ENCODE measurements at places on chromosomes 1 and 21.

DNA sequence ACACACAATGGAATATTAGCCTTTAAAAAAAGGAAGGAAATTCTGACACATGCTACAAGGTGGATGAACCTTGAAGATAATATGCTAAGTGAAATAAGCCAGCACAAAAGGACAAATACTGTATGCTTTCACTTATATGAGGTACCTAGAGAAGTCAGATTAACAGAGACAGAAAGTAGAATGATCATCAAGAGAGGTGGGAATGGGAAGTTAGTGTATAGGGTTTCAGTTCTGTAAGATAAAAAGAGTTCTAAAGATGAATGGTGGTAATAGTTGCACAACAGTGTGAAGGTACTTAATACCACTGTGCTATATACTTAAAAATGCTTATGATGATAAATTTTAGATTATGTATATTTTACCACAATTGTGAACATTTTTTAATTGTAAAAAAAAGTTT lies 7.2 kb downstream of the RPAP2 start:
- DNase-seq, result no peak

GRCh38 chr1:230222678-230223077 lies 155.6 kb downstream of the GALNT2 start:
- no peak for DNase-seq

GRCh38 chr1:212396638-212397037 lies 18.0 kb downstream of the PACC1 start:
- no peak for DNase-seq

GRCh38 chr1:4174291-4175200 lies 274.5 kb upstream of the C1orf174 start:
- no peak for DNase-seq

DNA sequence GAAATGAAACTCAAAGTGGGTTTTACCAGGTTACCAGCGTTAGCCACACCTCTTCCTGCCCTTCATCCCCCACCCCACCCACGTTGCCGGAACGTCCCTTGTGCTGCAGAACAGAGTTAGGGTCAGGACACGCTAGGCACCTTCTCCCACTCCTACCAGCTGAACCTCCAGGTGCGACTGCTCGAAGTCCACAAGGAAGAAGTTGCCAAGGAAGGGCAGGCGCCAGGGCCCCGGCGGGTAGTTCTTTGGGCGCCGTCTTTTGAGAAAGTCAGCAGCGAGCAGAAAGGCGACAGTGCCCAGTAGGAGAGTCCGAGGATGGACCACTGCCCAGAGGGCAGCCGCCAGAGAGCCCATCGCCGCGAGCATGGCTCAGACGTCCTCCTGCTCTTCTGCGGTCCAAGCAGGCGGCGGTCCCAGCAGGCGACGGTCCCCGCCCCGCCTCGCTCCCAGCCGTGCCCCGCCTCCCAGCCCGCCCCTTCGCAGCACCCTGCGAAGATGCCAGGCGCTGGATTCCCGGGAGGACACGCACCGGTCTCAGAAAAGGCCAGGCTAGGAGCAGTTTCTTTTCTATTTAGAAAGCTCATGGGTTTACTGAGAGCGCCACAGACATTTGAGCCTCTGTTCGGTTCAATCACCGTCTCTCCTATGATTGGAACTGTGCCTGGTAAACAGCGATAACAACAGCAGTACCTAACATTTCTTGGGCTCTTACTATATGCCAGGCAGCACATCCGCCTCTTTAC lies at the start of gene CYP2J2:
TSS of gene CYP2J2 (minus strand) at position 393 of the 743 bp plus-strand sequence. CDS start at position 366, 27 bp downstream.
- peak; percentile 78 for DNase-seq

DNA sequence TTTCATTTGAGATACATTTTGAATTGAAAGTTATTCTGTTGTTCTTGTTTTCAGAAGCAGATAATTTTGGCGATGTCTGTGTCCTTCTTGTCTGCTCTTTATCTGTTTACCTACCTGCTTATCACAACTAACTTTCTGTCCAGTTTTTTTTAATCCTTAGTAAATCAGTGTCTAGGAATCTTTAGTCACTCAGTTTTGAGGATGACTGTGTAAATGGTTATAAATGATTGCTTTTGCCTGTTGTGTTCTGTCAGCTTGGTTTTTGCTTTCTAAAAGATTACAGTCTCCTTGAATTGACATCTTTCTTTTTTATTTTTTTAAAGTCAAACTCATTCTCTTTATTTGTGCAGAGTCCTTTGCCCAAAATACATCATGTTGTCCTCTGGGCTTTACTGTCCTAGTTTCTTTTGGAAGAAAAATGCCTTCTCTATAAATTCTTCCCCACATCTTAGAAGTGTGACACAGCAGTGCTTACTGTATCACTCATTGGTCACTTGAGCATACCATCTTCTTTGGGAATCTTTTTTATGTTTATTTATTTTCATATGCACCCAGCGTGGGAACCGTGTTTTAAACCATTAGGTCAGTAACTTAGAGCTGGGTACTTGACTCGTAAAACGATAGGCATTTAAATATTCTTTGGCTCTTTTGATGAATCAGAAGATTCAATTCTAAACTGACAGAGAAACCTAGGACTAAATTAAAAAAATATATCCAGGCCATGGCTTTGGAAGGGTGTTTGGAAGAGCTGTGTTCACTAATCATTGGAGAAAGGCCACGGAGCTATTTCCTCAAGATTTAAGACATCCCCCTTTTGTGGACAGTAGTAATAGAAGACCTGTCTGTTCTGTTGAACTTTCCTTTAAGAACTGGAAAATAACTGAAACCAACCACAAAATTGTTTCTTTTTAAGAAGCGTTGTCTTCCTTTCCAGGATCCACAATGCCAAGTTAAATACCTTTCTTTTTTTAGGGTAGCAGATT lies 20.9 kb downstream of the LAMC1 start:
- no peak for DNase-seq

DNA sequence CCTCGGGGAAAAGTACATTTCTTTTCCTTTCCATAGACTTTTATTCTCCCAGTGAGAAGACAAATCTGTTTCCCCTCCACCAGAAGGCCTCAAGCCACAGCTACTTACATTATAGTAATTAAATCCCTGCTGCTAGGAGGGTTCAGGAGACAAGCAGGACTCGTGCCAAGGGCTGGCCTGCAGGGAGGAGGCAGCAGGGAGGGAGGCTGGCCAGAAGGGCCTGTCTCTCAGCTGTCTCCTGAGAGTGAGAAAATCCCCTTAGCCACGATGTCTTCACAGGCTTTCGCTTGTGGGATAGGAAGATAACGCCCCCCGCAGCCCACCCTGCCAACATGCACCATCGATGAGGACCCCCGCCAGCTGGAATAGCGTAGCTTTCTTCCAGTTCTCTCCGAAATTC lies 14.0 kb downstream of the KCNN3 start:
- no peak for DNase-seq

- DNase-seq, result no peak
These were observed 432.2 kb downstream of the PTPRC start for GRCh38 chr1:199071080-199071479.

GRCh38 chr1:175863299-175864050 lies 120.1 kb upstream of the TNR start:
- DNase-seq, result no peak

DNA sequence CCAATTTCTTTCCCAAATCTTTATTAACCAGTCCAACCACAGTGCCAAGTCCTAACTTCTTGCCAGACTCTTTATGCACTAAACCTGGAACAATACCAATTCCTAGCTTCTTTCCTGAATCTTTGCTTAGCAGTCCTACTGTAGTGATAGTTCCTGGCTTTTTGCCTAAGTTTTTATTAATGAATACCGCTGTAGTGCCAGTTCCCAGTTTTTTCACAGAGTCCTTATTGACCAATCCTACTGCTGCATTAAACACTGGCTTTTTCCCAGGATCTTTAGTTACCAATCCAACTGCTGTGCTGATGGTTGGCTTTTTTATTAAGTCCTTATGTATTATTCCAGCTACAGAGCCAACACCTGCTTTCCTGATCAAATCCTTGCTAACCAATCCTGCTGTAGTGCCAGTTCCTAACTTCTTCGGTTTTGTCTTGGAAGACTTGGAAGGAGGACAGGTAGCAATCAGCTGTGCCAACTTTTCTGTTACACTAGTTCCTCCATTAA lies 80.8 kb downstream of the ASH1L start:
- DNase-seq, result no peak

GRCh38 chr1:15923241-15923640 lies 52.7 kb downstream of the ZBTB17 start:
- DNase-seq, result no peak

DNA sequence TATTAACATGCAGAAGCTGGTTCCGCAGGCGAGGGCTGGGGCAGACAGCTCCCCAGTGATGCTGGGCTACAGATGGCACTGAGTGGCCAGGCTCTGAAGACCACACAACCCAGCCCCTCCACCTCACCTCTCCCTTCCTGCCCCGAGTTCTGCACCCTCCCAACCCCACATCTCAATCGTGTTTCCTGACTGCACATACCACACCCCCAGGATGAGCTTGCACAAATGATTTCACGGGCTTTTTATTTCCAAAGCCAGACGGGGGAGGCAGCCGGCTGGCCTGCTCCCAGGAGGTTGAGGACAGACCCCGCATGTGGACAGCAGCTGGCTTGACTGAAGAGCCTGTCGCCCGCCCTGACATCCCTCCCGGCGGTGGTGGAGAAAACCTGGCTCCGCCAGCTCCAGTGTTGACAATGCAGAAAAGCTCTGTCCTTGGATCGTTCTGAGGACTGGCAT lies 21.4 kb upstream of the ALDH4A1 start:
- DNase-seq, result no peak

GRCh38 chr1:97806326-97806725 lies 114.5 kb downstream of the DPYD start:
- no peak for DNase-seq

GRCh38 chr21:38323721-38324531 lies 67.1 kb downstream of the KCNJ15 start:
- no peak for DNase-seq

DNA sequence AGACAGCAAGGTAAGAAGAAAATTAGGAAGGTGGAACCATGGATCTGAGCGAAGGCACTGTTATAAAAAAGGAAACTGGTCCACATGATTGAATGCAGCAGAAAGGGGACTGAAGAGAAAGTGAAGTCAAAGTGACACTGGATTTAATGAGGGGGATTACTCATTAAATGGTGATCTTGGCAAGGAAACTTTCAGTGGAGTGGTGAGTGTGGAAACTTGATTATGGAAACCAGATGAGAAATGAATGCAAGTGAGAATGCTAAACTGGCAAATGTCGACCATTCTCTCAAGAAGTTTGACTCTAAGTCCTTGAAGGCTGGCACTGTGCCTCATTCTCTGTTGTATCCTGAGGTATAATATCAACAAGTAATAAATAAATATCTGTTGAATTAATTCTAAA lies 23.3 kb downstream of the COLGALT2 start:
- no peak for DNase-seq

DNA sequence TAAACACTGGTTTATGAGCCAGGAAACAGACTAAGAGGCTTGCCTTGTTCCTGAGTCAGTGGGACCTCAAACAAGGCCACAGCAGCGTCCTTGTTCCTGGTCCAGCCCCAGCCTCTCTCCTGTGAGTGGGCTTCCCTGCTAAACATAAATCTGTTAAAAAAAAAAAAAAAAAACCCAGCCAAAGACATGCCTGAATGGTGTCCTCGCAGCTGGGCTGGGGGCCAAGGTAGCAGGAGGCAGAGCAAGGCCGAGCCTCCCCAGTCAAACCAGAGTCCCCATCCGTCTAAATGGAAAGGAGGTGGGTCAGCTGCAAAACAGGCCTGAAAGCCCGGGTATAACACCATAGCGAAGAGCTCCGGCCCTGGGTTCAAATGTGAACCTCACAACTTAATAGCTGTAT lies 18.1 kb upstream of the IFFO2 start:
- DNase-seq, result no peak

DNA sequence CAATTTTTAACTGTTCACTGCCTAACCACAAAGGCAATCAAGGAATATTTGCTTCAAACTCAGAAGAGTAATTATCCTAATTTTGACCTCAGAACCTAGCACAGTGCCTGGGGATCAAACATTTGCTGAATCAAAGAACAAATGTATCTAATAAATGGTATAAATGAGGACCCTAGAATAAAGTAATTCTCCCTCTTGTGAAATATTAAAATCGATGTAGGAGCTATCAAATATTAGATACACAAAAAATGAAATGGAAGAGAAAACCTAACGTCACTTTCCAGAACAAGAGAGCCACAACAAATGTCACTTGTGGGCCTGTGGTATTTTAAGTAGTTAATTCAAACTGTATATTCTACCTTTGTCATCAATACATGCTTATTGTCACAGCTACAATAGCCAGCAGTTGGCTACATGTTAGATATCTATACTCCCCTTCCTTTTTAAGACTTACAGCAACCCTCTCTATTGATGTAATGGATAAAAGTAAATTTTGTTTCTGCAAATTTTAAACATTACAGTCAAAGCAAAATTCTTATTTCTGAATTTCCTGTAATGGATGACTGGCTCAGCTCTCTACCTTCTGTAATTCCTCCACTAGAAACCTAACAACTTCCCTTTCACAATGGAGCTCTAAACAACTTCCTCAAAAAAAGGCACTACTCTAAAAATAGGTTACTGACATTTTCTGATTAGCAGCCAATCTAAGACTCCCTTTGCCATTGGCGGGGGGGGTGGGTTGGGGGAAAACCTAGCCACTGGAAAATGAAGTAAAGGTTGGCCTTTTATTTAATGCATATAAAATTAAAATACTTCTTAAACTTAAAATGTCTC lies 37.6 kb downstream of the PUM1 start:
- no peak for DNase-seq

- peak; percentile 5 for DNase-seq
These were observed 116.8 kb downstream of the CASZ1 start for GRCh38 chr1:10679496-10680220.

- DNase-seq, result no peak
These were observed 4.7 kb downstream of the MYSM1 start for GRCh38 chr1:58695206-58695605.

DNA sequence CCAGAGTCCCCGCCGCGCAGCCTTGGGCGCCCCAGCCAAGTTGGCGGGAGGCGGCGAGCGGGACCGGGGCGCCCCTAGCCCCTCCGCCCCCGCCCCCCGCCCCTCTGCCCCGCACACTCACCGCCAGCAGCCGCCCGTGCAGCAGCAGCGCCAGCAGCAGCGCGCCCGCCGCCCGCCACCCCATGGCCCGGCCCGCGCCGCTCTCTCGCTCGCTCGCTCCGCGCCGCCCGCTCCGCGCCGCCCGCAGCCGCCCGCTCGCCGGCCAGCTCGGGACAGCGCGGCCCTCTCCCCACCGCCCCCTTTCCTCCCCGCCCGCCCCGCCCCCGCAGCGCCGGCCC lies at the start of gene HSPG2:
TSS of gene HSPG2 (minus strand) at position 277 of the 338 bp plus-strand sequence. CDS start at position 184, 93 bp downstream.
- no peak for DNase-seq

DNA sequence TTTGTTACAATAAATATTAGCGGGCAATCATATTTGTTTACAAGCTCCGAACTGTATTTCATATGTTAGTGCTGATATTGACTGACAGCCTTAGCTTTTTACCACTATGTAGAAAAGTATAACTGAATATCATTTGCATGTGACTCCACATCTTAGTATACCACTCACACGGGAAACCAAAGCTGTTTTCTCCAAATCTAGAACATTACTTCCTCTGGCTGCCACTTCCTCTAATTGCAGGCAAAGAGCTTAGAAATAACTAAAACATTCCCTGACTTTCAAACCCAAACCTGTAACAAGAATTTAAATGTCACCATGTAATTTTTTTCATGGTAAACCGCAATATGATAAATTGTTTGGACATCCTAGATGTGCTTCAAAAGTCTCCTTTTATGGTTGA lies 174.7 kb downstream of the LBR start:
- DNase-seq, result no peak

- DNase-seq, result no peak
These were observed 18.1 kb downstream of the LRIF1 start for GRCh38 chr1:110945626-110946025.

- DNase-seq, result no peak
These were observed 169.3 kb downstream of the SEC16B start for GRCh38 chr1:177800400-177801088.

GRCh38 chr1:80392529-80392928 lies 1386.0 kb upstream of the ADGRL4 start:
- no peak for DNase-seq
